ENCODE measurements at places on chromosomes 1 and 21. TPM values are rescaled to one million over a fixed set of nuclear protein-coding genes. Genes with fewer than 3 reads are reported as not detected.

Gene FAM72A
- total RNA-seq: 13.2 TPM

- H3K36me3 ChIP-seq: no peaks in the 10 kb centered on the region
- H3K27ac ChIP-seq: no peak overlapping the region
- DNase-seq: no peak
- no peaks in the 10 kb centered on the region for H3K27me3 ChIP-seq
Observed at GRCh38 chr1:55645270-55645669, 430.1 kb upstream of the USP24 start.

Gene OR10J1
- total RNA-seq: not detected

GRCh38 chr1:183191833-183192232 lies 5.8 kb downstream of the LAMC2 start:
- H3K27ac ChIP-seq: no peak overlapping the region
- H3K4me1 ChIP-seq: peaks cover 53% of the 10 kb centered on the region
- DNase-seq: no peak
- no peak overlapping the region for H3K4me3 ChIP-seq
- H3K36me3 ChIP-seq: 0 out of 2 replicates have a peak, but pooled peaks cover 4% of the 10 kb centered on the region

DNA sequence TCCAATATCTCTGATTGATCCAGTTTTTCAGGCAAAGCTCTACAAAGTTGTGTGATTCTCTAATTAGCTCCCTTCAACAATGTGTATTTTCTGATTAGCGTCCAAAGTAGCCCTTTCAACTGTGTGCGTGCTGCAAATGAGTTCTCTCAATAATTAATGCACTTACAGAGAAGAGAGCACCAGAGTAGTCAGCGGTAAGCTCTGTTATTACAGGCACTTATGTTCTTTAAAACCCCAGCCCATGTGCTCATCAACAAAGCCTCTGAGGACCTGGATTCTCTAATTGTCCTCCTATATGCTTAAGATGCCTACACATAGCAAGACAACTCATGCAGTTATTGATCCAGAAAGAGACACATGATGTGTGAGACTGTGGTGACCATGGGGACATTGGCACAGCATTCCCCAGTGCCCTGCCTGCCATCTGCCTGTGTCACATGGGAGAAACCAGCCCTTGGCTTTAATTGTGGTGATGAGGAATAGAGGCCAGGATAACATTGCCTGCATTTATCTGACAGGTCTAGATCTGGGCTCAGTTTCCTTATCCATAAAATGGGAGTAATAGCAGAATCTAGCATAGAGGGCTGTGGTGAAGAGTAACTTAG lies 151.7 kb downstream of the PCP4 start:
- H3K4me3 ChIP-seq: no peak overlapping the region
- no peak for DNase-seq
- no peaks in the 10 kb centered on the region for H3K36me3 ChIP-seq
- 0 out of 2 replicates have a peak, but pooled peaks cover 2% of the 10 kb centered on the region for H3K27me3 ChIP-seq

GRCh38 chr1:110756506-110756905 lies 81.8 kb upstream of the KCNA3 start:
- peaks cover 43% of the 10 kb centered on the region for H3K27me3 ChIP-seq
- DNase-seq: no peak
- no peaks in the 10 kb centered on the region for H3K36me3 ChIP-seq
- no peaks in the 10 kb centered on the region for H3K4me1 ChIP-seq
- no peak overlapping the region for H3K27ac ChIP-seq

DNA sequence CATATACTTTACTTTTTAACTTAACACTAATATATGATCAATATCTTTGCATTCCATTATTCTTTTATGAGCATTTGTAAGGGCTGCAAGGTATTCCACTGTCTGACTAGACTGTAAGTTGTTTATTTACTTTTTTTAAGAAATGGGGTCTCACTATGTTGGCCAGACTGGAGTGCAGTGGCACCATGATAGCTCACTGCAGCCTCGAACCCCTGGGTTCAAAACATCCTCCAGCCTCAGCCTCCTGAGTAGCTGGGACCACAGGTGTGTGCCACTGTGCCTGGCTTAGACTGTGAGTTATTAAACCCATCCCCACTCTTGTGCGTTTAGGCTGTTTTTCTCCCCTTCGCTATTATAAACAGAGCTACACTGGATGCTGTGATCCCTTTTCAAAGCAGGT lies 6.7 kb upstream of the KIF26B start:
- 0 out of 2 replicates have a peak, but pooled peaks cover under 1% of the 10 kb centered on the region for H3K4me1 ChIP-seq
- no peaks in the 10 kb centered on the region for H3K36me3 ChIP-seq
- no peak overlapping the region for H3K4me3 ChIP-seq
- H3K27me3 ChIP-seq: peaks cover 95% of the 10 kb centered on the region
- no peak for DNase-seq
- no peak overlapping the region for H3K27ac ChIP-seq

GRCh38 chr1:48988633-48989197 lies 212.0 kb upstream of the BEND5 start:
- no peak overlapping the region for H3K27ac ChIP-seq
- H3K4me3 ChIP-seq: no peak overlapping the region
- no peaks in the 10 kb centered on the region for H3K4me1 ChIP-seq
- H3K27me3 ChIP-seq: no peaks in the 10 kb centered on the region
- no peaks in the 10 kb centered on the region for H3K36me3 ChIP-seq

- H3K4me3 ChIP-seq: no peak overlapping the region
- peaks cover 8% of the 10 kb centered on the region for H3K4me1 ChIP-seq
- H3K27me3 ChIP-seq: no peaks in the 10 kb centered on the region
- DNase-seq: no peak
- H3K27ac ChIP-seq: no peak overlapping the region
Observed at GRCh38 chr1:3629561-3630160, 4.8 kb downstream of the TPRG1L start.

GRCh38 chr1:67883069-67883468 lies 49.8 kb upstream of the GNG12 start:
- no peak for DNase-seq
- H3K4me1 ChIP-seq: peaks cover 9% of the 10 kb centered on the region
- no peak overlapping the region for H3K27ac ChIP-seq
- H3K27me3 ChIP-seq: no peaks in the 10 kb centered on the region
- no peaks in the 10 kb centered on the region for H3K36me3 ChIP-seq
- H3K4me3 ChIP-seq: no peak overlapping the region

GRCh38 chr1:98898940-98899339 lies 105.7 kb downstream of the PLPPR5 start:
- H3K36me3 ChIP-seq: no peaks in the 10 kb centered on the region
- no peak for DNase-seq
- H3K4me3 ChIP-seq: no peak overlapping the region
- no peaks in the 10 kb centered on the region for H3K27me3 ChIP-seq

DNA sequence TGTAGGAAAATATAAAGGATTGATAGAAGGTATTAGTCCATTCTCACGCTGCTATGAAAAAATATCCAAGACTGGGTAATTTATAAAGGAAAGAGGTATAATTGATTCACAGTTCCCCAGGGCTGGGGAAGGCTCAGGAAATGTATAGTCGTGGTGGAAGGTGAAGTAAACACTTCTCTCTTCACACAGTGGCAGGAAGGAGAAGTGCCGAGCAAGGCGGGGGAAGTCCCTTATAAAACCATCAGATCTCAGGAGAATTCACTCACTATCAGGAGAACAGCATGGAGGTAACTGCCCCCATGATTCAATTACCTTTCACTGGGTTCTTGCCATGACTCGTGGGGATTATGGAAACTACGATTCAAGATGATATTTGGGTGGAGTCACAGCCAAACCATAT lies 1806.0 kb downstream of the MRPL39 start:
- H3K27ac ChIP-seq: no peak overlapping the region
- DNase-seq: no peak

DNA sequence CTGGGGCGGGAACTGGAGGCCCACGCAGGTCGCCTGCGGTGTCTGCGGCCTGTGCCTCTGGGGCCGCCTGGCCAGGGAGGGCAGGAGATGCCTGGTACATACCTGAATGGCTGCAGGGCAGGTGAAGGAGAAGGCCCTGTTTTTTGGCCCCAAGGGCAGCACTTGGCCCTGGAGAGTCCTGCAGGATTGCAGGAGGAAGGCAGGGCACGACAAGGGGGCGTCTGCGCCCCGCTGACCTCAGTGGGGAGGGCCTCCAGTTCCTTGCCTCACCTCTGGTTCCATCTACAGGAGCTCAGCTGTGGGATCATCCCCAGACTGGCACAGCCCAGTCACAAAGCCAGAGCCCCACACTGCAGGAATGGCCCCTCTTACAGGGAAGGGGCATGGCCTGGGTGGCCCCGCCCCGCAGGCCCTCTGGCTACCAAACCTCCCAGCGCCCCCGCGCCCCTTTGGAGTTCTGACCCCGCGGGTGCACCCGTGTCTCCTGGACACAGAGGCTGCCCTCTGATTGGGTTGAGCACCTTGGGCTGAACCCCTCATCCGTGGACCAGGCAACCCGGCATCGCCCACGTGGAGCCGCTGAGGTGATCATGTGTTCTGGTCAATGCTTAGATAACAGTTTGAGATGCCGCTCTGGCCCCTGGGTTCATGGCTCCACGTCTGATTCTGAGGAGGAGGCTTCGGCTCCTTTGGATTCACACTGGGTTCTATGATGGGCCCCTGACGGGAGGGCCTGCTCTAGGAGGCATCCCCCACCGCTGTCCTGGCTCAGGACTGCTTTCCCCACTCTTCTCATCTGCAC lies 1.3 kb upstream of the PEX10 start:
- no peak for DNase-seq
- peaks cover 25% of the 10 kb centered on the region for H3K4me1 ChIP-seq
- H3K36me3 ChIP-seq: no peaks in the 10 kb centered on the region
- no peaks in the 10 kb centered on the region for H3K27me3 ChIP-seq
- H3K4me3 ChIP-seq: peak overlapping the region; percentile 97
- no peak overlapping the region for H3K27ac ChIP-seq

GRCh38 chr21:31446226-31446855 lies 102.3 kb upstream of the TIAM1 start:
- no peaks in the 10 kb centered on the region for H3K27me3 ChIP-seq
- no peak overlapping the region for H3K27ac ChIP-seq
- no peaks in the 10 kb centered on the region for H3K36me3 ChIP-seq

Gene CYP4Z1
- total RNA-seq: not detected

- 0 out of 2 replicates have a peak, but pooled peaks cover 4% of the 10 kb centered on the region for H3K4me1 ChIP-seq
- H3K4me3 ChIP-seq: no peak overlapping the region
- H3K27ac ChIP-seq: no peak overlapping the region
- no peaks in the 10 kb centered on the region for H3K36me3 ChIP-seq
- H3K27me3 ChIP-seq: no peaks in the 10 kb centered on the region
- no peak for DNase-seq
Observed at GRCh38 chr1:232667778-232668165, 37.8 kb upstream of the SIPA1L2 start.

DNA sequence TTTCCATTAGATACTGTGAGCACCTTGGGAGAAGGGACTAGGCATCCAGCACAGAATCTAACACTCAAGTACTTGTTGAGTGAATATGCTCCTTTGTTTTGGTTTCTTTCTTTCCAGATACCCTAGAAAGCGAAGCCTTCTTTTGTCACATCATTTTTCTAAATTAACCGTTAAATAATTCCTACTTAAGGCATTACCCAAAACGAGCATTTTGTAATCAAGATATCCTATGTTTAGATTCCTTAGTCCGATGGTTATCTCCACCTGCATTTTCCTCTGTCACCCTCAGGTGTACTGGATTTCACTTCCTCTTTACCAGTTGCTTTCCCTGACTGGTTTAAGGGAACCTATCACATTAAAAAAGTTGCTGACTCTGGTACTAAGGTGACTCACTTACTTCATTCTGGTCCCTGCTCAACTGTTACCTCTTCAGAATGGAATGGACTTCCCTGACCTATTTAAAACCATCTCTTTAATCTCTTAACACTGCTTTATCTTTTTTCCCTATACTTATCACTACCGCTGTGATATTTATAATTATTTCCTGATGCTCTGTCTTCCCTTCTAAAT lies 3.2 kb downstream of the B3GALNT2 start:
- H3K36me3 ChIP-seq: no peaks in the 10 kb centered on the region
- H3K27me3 ChIP-seq: no peaks in the 10 kb centered on the region
- H3K27ac ChIP-seq: peak overlapping the region; percentile 40
- no peak overlapping the region for H3K4me3 ChIP-seq
- H3K4me1 ChIP-seq: peaks cover 31% of the 10 kb centered on the region

Gene ESRRG
- not detected for total RNA-seq

GRCh38 chr1:230191079-230191804 lies 124.2 kb downstream of the GALNT2 start:
- no peak for DNase-seq
- H3K4me3 ChIP-seq: no peak overlapping the region
- H3K36me3 ChIP-seq: no peaks in the 10 kb centered on the region
- H3K27ac ChIP-seq: no peak overlapping the region
- no peaks in the 10 kb centered on the region for H3K27me3 ChIP-seq

- no peaks in the 10 kb centered on the region for H3K27me3 ChIP-seq
- H3K4me1 ChIP-seq: peaks cover 26% of the 10 kb centered on the region
- DNase-seq: no peak
- H3K27ac ChIP-seq: no peak overlapping the region
- no peaks in the 10 kb centered on the region for H3K36me3 ChIP-seq
Observed at GRCh38 chr1:45353685-45354084, 13.4 kb upstream of the MUTYH start.

Gene ALDH4A1
- total RNA-seq: 19.4 TPM

Gene OR6K3
- total RNA-seq: not detected

- H3K27me3 ChIP-seq: peaks cover 11% of the 10 kb centered on the region
- H3K4me1 ChIP-seq: no peaks in the 10 kb centered on the region
- no peak for DNase-seq
- H3K36me3 ChIP-seq: no peaks in the 10 kb centered on the region
- no peak overlapping the region for H3K27ac ChIP-seq
Observed at GRCh38 chr1:48245106-48245505, 22.6 kb downstream of the SLC5A9 start.

DNA sequence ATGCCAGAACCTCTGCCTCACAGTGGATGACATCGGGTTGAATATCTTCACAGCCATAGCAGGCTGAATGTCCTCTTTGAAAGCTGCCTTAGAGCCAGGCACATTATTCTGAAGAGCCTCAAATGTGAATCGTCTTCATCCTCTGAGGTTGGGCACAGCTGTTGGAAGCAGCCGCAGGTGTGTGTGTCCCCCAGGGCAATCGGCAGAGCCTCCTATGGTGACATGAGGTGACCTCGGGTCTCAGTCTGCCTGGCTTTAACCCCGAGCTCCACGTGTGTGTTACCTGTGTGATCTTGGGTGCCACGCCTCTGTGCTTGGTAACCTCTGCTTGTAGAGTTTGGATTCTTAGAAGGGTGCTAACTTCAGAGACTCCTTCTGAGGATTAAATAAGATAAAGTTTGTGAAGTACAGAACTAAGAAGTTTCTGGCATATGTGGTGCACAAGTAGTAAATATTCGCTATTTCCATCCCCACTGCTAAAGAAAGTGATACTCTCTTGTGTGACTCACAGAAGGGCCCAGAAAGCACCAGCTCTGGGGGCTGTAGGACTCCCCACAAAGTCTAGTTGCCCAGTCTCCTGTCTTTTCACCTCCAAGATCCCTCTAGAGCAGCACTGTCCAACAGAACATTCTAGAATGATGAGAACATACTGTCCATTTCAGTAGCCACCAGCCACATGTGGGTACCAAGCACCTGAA lies 500.9 kb downstream of the NPHP4 start:
- H3K27ac ChIP-seq: no peak overlapping the region
- no peaks in the 10 kb centered on the region for H3K36me3 ChIP-seq
- DNase-seq: no peak
- no peaks in the 10 kb centered on the region for H3K4me1 ChIP-seq

Gene HMGN2
- 629 TPM for total RNA-seq

- H3K4me1 ChIP-seq: peaks cover 4% of the 10 kb centered on the region
- no peak within 1 kb of the TSS for H3K27ac ChIP-seq
- H3K27me3 ChIP-seq: no peaks in the 10 kb centered on the region
- H3K36me3 ChIP-seq: no peaks in the 10 kb centered on the region
Observed at GRCh38 chr1:2194319-2194897, at the start of gene FAAP20. FAAP20 (minus strand) TSS chr1:2194772; CDS start chr1:2194749, 23 bp downstream.

Gene SMIM1
- 13.2 TPM for total RNA-seq

Gene OR2T2
- not detected for total RNA-seq
